ENCODE measurements at places on chromosomes 3 and 15.
A peak's percentile ranks its signal among the peaks of the same experiment; 100 is the strongest.

GRCh38 chr3:102896851-102897621 lies 462.2 kb downstream of the ZPLD1 start:
- DNase-seq: no peak

DNA sequence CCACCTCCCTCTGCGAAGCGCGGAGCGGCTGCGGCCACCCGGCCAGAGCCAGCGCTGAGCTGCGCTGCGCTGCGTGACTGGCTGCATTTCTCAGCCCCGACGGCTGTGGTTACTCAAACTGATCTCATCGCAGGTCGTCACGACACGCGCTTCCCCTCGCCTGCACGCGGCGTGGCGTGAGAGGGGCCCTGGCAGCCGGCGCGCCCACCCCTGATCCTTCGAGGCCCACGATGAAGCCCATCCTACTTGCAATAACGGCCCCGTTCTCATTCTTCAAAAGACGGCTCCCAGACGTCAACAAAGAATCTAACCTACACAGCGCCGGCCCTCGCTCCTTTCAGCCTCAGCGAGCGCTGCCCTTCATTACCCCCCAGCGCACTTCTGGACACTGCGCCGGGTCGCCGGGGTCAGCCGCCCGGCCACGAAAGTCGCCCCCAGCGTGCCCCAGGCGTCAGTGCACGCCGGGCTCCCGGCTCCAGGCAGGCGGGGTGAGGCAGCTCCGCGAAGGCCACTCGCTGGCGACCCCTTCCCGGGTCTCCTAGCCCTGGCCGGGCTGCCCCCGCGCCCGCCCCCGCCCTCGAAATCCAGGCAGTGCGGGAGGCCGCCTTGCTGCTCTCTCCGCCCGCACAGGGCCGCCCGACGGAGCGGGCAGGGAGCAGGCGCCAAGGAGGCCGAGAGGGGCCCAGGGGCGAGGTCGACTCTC lies 9.9 kb upstream of the LEKR1 start:
- no peak for DNase-seq

GRCh38 chr3:184786280-184786941 lies 25.6 kb upstream of the VPS8 start:
- DNase-seq: peak; percentile 75

DNA sequence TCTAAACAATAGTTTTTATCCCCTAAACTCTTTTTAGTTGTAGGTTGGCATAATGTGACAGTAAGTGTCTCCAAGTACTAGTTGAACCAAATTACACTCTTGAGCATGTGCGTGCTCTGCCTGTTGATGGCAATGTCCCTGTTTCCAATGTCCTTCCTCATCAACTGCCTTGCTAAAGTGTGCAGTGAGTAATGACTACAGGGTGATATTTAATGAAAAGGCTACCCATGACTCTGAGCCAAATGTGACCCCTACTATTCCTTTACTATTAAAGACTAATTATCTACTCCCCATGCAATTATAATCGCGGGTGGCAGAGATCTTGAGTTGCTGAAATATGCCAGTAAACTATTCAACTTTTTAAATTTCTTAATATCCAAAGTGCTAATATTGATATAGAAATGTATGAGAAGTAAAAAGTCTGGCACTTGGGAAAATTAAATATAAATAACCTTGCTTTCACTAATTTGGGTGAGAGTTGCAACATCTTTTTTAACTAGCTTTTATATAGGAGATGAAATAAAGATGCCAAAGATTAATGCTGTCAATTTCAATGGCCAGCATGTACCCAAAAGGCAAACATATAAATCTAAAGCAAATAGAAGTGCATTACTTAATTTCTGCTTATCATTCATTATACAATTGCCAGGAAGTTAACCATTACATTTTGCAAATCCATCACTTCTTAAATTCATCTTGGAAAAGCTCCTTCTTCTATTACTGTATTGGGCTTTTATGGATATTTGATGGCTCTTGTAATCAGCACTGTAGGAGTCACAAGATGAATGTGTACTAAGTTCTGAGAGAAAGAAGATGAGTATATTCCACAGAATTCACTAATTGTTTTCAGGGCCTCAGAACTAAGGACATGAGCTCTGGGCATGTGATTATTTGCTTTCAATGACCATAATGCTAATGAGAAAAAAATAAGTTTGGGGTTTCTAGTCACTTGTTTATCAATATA lies 518.2 kb upstream of the NAALADL2 start:
- no peak for DNase-seq

DNA sequence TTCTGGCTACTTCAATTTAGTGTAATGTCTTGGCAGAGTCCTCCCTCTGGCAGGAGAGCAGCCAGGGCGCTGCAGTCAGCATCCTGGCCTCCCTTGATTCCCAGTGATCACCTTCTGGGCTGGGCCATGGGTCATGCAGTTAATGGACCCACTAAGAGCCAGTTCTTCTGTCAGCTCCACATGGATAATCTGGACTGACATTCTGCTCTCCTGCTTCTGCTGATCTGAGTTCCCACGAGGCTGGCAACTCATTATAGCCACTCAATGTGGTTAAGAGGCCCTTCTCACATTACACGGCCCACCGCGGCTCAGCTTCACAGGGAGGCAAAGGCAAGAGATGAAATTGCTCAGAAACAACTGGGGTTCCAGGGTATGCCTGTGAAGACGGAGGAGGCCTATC lies 94.0 kb downstream of the WDR76 start:
- DNase-seq: no peak

GRCh38 chr3:134376786-134377426 lies 2.7 kb upstream of the AMOTL2 start:
- DNase-seq: no peak

GRCh38 chr15:29726553-29726952 lies 95.7 kb downstream of the TJP1 start:
- no peak for DNase-seq

DNA sequence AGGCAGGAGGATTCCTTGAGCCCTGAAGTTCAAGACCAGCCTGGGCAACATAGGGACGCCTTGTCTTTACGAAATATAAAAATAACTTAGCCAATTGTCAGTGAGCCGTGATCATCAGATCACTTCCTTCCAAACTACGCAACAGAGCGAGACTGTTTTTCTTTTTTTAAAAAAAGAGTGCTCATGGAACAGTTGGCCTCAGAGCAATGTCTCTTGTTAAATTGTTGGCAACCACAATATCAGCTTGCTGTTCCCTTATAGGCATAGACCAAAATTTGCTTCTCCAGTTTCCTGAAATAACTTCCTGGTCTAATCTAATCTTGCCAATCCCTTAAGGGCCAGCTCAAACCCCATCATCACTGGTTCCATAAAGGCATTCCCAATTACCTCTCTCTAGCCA lies 93.3 kb upstream of the SLC4A7 start:
- no peak for DNase-seq

DNA sequence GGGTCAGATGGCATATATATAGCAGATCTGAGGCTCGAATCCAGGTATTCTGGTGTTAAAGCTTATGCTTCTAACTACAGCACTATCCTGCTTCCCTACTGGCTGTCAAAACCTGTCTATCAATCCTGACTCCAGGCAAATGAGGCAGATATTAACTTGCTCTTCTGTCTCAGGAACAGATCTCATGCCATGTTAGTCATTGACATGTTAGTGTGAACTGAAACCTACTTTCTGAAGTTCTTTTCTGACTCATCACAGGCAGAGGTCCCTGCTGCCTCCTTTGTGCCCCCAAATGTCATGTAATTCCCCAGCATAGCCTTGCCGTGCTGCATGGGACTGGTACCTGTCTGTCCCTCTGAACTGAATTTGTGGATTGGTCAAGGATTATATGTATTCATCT lies 125.0 kb upstream of the SMAD3 start:
- DNase-seq: no peak

DNA sequence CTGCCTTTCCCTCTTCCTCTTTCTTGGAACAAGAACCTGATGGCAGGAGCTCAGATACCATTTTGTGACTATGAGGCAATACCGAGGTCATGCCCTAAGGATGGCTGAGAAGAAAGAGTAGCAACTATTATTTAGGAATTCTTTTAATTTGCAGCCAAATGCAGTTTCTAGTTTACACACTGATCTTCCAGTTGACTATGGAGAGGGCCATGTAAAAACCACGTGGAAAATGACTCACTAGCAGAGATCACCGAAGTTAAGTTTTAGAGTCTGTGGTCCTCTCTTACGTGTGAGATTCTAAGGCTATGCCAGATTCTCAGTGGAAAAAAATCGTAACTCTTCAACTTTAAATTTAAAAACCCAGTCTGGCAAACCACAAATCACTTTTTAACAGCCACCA lies 7.8 kb downstream of the BNC1 start:
- DNase-seq: no peak

DNA sequence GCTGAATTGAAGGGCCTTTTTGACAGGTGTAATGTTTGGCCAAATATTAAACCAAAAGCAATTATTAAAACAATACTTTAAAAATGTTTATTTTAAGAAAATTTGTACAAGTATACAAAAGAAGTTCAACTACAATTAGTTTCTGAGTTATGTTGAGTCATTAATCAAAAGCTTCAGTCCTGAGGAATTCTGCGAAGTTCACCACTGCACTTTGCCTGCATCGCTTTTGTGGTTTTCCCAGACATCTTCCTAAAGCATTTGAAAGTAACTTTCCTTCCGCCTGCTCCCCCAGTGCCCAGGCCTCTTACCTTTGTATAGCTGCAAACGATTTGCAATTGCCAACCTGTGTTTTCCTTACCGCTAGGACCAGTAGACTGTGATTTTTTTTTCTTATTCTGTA lies 69.5 kb downstream of the KCNAB1 start:
- DNase-seq: no peak

GRCh38 chr15:80904998-80905397 lies 84.6 kb downstream of the MESD start:
- DNase-seq: no peak
